ENCODE measurements at places on chromosomes 6 and 20.

- DNase-seq, result no peak
Observed at GRCh38 chr6:32057966-32058365, 19.8 kb downstream of the CYP21A2 start.

GRCh38 chr6:137728386-137729349 lies 138.4 kb upstream of the TNFAIP3 start:
- DNase-seq, result peak; percentile 45

DNA sequence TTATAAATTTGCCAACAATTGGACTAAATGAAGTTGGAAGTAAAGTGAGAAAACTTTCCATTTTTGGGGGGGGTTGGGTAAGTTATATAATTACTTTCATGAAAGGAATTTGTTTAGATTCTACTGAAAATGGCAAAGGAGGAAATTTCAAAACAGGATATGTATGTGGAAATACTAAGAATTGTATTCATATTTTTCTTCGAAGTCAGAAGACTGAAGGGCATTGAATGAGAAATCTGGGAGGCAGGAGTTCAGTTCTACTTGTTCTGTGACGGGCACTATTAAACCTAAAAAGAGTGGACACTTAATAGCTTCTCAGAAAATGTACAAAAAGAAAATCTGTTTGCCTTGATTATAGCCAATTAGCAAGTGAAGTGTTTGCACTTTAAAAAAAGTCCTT lies 114.7 kb downstream of the PRIM2 start:
- DNase-seq, result no peak

DNA sequence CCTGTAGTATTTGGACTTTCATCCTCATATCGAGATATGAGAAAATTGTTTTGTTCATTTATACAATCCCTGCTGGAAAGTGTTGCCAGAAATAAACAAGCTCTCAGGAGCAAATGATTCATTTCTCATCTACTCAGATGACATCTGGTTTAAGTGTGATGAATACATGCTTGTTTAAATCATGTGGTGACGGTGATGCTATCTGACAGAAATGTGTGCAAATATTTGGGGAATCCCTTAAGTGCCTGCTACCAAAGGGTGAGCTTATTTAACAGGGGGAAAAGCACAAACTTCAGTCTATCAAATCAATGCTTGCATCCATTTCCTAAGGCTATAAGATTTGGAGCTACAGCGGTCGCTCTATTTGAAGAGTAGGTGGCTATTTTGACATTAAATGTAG lies 368.3 kb upstream of the SASH1 start:
- no peak for DNase-seq

GRCh38 chr6:148724428-148724827 lies 22.4 kb upstream of the UST start:
- no peak for DNase-seq

- no peak for DNase-seq
Observed at GRCh38 chr6:109449064-109449794, 6.3 kb downstream of the MICAL1 start.
